ENCODE measurements at places on chromosomes 6 and 20.

DNA sequence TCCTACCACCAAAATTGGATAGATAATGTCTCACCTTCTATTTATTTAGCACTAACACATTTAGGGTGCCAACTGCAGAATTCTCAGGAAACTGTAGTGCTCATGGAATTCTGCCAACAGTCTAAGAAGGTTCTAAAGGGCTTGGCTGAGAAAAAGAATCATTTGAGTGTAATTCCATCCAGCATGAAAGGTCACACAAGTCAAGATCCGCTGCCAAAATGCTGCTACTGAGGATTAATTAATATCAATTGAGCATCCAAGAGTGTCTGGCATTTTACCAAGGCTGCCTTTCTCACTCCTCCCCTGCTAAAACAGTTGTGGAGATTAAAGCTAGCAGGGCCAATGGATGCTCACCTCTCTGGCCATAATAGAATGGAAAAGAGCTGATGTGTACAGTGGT lies 112.7 kb downstream of the FHL5 start:
- no peak for DNase-seq

DNA sequence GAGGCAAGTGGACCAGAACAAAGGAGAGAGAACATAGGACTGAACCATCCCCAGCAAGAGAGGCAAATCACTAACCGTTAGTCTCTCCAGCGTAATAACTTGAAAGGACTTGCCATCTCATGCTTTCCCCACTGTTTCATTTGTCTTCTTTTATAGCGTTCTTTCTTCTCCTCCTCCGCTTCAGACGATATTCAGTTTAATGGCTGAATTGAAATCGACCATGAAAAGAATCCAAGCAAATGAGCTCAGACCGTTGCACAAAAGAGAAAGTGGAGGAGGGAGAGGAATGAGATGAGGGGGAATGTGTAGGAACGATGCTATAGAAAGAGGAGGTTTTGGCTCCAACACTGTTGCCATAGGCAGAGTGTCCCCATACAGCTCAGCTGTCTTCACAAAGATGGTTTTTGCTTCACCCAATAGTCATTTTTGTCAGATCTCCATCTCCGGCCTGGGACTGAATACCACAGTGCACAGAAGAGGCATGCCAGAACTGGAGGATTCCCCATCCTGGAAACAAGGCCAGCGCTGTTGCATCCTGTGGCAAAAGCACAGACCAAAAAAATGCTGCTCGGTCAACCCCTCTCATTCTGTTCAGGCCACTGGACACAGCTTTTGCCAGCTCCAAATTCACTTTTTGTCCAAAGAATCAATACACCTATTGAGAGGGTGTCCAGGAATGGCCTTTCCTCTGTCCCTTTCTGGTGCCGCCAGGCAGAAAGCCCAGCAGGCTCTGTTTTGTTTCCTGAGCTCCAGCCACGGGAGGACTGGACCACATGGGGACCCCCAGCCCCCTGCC lies 176.1 kb downstream of the ID4 start:
- no peak for DNase-seq

DNA sequence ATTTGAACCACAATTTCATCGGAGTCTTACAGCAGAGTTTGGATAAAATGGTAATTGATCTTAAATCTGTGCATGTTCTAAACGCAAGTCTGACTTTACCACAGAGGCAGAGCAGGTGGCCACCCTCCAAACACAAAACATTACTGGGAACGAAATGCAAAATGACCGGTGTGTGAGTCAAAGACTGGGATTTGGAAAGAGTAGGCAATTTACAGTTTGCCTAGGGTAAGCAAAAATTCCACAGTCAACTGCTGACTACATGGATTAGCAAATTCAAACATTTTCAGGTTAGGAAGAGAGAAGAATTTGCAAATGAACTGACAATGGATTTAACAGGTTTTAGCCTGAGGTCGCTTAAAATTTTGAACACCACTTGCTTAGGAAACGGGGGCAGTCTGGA lies 444.4 kb downstream of the HDGFL1 start:
- DNase-seq, result no peak

DNA sequence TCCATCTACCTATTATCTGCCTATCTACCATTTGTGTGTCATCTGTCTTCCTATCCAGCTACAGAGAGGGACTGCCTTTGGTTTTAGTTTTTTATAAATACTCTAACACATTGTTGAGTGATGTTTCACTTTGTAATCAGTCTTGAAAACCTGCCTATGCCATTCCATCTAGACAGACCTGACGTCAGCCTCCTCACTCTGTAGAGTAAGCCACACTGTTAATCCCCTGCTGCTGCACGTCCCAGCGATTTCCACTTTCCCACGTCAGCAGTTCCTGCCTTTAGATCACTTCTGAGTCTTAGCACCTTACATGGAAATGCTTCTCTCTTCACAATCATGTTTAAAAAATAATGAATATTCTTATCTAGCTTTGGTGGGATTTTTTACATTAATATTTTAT lies 54.8 kb downstream of the PLG start:
- no peak for DNase-seq

GRCh38 chr6:159805440-159806020 lies 5.5 kb downstream of the PNLDC1 start:
- DNase-seq, result no peak

GRCh38 chr20:56945901-56946300 lies 316.8 kb downstream of the TFAP2C start:
- no peak for DNase-seq

DNA sequence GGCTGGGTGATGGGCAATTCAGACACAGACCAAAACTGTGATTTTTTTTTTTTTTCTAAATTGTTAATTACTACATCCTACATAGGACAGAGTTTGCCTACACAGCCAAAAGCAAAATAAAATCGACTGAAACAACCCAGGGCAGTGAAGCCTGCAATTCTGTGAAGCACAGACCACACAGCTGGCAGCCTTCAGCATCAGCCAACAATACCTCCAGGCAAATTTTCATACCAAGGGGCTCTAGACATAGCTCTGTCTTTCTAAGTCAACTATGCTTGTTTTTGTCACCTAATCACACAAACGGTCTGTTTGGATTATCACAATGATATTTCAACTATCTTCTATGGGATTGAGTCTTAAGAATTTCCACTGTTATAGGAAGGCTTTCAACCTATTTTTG lies 17.6 kb downstream of the RMND1 start:
- DNase-seq, result no peak

GRCh38 chr6:160378882-160379281 lies 30.7 kb downstream of the SLC22A3 start:
- DNase-seq, result no peak

- DNase-seq, result no peak
These were observed 312.9 kb downstream of the GJA1 start for GRCh38 chr6:121748376-121748775.

- no peak for DNase-seq
These were observed 230.1 kb downstream of the NFATC2 start for GRCh38 chr20:51312480-51312783.

DNA sequence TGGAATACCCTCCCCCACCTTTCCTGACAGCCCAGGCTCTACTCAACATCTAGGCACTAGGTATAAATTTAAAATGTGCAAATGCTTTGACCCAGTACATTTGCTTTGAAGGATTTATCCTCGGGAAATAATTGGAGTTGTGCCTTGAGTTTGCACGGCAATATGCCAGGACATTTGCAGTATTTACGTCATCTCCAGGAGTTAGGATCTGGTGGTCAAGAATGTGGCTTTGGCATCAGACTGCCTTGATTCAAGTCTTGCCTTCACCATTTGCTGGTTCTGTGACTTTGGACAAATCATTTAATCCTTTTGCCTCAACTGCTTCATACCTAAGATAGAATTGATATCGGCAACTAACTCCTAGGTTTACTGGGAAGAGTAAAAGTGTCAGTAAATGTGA lies 169.6 kb downstream of the PLCB1 start:
- DNase-seq, result no peak

DNA sequence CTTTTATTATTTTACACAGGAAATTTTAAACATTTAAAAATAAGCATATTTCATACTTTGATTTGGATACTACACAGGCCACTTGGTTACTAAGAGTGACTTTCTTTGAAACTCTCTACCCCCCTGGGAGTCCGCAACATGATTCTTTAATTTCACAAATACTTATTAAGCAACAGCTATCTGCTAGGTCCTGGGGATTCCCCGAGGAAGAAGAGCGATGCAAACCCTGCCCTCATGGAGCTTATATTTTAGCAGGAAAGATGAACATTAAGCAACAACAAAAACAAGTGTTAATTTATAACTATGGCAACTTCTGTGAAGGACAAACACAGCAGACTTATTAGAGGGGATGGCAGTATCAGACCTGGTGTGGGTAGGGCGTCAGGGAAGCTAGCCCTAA lies 3.9 kb upstream of the ADTRP start:
- DNase-seq, result no peak

DNA sequence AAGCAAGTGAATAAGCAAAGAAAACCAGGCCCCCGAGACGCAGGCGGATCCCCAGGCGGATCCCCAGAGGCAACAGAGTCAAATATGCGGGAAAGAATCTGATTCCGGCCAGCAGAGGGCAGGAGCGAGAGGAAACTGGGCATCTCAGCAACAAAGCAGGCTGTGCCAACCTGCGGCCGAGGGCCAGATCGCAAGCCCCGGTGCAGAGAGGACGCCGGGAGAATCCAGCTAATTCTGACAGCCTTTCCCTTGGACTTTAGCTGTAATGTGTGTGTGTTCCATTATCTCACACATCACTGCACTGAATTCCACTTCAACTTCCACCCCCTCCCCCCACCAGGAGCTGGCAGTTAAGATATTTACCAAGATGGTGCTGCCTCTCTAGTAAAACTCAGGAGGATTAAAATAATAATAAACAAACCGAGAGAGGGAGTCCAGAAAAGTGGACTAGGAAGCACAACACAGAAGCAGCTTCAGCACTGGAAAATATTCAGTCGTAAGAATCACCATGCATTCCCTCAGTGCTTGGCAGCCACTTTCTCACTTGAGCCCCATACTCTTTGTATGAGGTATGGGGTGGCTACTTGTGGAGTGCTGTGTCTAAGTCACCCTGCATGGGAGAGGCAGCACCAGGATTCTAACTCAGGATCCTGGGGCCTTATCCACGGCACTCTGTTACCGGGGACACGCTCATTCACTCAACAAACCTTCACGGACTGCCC lies 66.2 kb upstream of the SNX9 start:
- DNase-seq, result no peak

DNA sequence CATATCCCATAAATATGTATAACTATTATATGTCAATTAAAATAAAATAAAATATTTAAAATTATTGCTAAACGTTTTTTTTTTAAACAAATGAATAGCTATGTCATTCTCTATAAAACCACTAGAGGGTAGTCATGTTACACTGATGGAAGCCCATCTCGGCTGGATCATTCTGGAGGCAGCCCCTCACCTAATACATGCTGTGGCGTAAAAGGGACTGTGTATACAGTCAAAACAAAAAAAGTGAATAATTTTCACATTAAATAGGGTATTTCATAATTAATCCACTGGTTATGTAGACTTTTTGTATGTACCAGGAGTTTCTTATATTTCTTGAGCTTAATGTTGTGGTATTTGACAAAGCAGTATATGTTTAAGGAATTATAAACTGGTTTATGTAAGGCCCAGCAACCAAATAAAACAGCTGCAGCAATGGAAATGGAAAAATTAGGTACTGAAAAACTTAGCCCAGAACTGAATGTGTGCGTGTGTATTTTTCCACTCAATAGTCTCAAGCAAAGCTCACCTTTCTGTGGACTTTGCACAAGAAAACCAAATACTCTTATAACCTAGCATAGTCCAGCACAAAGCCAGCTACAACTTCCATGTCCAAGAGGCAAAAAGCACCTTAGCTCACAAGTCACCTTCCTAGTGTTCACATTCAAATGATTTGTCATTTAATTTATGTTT lies 81.7 kb downstream of the COL9A1 start:
- no peak for DNase-seq

DNA sequence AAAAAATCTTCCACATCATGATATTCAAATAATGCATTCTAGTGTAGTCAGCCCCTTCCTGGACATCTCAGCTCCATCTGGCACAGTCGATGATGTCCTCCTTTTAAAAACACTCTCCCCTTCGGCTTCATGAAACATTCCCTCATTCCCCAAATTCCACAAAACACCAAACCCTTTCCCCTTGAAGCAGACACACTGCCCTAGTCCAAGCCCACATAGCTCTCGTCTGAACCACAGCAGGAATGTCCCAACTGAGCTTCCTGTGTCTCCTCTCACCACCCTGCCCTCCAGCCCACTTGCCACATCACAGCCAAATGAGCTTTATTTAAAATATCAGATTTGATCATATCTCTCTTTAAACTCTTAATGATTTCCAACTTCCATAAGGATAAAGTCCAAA lies 106.4 kb upstream of the CARMIL1 start:
- no peak for DNase-seq

DNA sequence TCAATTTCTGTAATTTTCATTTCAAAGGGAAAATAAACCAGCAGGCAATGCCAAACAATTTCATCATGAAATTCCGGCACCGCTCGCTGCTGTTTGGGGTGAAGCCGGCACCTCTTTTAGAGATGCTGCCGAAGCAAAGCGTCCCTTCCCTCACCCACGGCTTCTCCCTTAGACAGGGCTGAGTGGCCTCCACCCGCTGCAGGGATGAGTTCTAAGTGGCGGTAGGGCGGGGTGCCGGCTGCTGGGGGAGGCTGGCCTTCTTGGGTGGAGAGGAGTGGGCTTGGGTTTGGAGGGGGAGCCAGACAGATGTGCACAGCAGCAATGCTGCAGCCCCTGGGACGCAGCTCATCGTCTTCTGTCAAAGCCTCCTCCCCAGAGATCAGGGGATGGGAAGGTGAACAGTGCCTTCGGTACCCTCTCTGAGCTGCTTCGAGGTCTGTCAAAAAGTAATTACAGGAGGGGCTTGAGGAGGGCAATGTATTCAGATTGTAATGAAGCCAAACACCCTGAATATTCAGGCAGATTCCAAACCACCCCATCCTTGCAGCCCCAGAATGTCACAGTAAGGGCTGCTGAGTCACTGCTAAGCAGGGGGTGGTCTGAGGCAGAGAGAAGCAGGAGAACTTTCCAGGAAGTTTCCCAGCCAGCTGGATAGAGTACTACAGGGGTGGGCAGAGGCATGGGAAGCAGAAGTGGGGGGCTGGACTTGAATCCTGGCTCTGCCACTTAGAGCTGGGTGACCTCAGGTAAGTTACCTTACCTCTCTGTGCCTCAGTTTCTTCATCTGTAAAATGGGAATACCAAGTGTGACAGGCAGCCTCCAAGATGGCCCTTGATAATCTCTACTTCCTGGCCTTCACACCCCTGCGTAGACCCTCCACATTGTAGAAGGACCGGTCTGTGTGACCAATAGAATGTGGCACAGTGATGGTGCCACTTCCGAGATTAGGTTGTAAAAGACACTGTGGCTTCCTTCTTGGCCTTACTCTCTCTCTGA lies 96.6 kb downstream of the SULF2 start:
- DNase-seq, result no peak

- DNase-seq, result no peak
These were observed 315 bp upstream of the PDE10A start for GRCh38 chr6:165663377-165663735.

DNA sequence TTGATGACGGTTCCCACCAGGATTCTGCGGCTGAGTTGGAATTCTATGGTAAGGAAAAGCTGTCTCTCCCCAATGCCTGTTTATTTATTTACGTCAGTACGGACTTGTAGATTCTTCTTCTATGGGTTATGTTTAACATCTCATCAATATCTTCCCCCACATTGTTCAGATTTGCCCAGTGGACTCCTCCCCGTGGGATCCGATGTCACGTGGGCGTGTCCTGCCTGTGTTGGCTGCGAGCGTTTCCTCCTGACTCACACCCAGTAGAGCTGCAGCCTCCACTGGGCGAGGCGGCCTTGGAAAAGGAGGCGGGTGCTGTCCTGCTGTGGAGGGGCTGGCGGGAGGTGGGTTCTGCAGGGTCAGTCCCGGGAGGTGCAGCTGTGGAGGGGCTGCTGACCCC lies 46.8 kb upstream of the SLCO4A1 start:
- DNase-seq, result no peak

- DNase-seq, result no peak
These were observed 160.4 kb upstream of the TAB2 start for GRCh38 chr6:149157126-149157525.
